ENCODE measurements at places on chromosomes 12 and 14.
A peak's percentile ranks its signal among the peaks of the same experiment; 100 is the strongest.

- no peak for DNase-seq
These were observed 13.6 kb upstream of the TAS2R14 start for GRCh38 chr12:10952645-10953044.

DNA sequence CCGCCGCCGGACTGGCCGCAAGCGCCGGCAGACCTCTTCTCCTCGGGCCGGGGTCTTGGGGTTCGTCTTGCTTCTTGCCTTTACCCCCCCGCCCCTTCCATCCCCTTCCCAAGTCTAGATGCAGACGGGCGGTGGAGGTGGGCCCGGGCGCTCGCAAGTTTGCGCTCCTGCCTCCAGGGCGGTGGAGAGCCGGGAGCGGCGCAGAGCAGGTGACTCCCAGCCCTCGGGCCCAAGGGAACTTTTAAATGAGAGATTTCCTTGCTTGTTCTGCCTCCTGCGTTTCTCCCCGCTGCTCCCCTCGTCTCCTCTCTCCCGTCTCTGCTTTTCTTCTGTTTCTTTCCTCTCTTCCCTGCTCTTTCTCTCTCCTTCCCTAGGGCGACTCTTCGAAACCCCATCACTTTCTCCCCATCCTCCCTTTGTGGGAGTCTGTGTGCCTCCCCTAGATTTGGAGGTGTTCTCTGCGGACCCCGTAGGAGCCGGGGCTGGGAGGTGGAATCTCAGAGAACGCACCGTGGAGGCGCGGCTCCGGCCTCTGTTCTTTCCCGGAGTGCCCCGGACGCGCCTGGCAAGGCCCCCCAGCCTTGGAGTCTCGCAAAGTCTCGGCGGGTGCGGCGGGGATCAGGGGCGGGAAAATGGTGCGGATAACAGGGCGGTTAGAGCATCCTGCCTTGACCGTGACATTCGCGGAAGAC lies 114.7 kb upstream of the MYL2 start:
- no peak for DNase-seq

DNA sequence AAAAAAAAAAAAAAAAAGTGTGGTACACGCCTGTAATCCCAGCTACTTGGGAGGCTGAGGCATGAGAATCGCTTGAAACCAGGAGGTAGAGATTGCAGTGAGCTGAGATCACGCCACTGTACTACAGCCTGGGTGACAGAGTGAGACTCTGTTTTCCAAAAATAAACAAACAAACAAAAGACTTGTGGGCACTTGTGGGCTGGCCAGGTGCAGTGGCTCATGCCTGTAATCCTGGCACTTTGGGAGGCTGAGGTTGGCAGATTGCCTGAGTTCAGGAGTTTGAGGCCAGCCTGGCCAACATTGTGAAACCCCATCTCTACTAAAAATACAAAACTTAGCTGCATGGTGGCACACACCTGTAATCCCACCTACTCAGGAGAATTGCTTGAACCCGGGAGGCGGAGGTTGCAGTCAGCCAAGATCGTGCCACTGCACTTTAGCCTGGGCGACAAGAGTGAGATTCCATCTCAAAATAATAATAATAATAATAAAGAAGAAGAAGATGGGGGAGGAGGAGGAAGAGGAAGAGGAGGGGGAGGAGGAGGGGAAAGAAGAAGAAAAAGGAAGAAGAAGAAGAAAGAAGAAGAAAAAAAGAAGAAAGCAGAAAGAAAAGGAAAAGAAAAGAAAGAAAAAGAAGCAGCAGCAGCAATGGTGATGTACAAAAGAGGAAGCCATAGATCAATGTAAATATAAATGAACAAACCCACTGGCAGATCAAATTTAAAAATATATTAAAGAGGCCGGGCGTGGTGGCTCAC lies 27.9 kb upstream of the CCNT1 start:
- no peak for DNase-seq

DNA sequence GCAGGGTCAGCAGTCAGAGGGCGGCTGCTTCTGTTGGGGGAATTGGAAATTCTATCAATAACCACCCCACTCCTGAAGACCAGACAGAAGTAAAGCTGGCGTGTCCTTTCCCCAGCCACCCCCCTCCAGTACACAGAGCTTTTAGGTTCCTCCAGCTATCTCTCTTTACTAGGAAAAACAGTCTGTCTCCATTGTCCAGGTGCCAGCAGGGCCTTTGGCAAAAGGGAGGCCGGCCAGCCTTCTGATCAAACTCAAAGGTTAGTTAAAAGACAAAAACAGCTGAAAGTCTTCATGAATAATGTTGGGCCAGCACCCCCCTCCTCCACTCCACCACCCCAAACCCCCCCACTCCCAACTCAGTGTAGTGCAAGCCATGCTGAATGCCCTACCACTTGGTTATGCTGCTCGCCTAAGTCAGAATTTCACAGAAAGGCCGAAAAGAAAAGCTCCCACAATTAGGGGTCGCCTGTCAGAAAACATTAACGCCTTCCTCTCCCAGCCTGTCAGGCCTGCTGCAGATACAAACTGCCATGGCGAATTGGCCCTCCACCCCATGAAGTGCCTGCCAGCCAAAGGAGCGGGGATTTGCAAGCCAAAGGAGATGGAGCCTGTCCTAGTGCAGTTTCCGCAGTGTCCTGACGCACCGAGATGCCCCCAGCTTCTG lies 8.9 kb downstream of the ASCL1 start:
- DNase-seq, result no peak

DNA sequence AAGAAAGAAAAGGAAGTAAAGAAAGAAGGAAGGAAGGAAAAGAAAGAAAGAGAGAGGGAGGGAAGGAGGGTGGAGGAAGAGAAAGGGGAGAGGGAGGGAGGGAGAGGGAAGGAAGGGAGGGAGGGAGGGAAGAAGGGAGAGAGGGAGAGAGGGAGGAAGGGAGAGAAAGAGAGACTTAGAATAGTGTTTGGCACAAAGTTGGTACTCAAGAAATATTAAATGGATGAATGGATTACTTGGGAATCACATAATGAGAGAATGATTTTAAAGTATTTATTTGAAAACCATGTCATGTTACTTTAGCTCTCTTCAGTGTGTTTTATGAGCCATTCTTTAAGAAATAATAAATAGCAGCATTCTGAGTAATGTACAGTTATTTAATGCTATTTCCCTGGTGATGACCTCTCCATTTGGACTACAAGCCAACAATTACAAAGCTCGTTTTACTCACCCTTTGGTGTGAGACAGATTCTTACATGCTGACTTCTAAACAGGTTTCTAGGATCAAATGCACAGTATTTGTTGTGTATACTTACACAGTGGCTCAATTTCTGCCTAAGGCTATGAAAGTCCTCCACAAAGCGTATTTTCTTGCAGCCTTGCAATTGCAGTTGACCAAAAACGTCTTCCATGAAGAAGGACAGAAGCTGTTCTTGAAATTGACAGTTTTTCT lies 861 bp downstream of the IL26 start:
- no peak for DNase-seq

DNA sequence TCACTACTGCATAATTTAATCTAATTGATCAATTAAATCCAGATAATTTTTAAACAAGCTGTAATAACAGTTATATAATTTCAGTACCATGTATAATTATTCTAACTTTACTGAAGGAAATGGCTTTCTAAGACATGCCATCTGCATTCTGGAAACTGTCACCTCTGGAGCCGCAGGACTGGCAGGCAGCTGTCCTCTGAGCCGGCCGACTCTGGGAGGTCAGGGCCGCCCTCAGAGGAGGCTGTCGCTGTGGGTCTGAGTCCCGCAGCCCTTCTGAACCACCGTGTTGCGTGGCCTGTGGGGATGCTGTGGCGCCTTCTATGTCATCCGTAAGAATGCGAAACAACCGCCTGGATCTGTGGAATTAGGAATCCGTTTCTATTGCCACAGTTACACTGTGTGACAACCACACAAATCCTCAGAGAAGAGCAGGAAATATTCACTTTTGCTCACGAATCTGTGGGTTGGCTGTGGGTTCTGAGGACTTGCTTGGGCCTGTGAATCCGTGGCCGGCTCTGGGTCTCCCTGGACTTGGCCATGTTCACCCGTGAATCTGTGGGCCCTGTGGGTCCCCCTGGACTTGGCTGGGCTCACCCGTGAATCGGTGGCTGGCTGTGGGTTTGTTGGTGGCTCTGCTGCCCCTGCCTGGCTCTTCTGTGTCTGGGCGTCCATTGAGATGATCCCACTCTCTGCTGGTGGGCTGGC lies 17.2 kb upstream of the GALNT9 start:
- no peak for DNase-seq

- DNase-seq, result peak; percentile 1
These were observed 118.7 kb downstream of the KSR2 start for GRCh38 chr12:117850048-117850447.

DNA sequence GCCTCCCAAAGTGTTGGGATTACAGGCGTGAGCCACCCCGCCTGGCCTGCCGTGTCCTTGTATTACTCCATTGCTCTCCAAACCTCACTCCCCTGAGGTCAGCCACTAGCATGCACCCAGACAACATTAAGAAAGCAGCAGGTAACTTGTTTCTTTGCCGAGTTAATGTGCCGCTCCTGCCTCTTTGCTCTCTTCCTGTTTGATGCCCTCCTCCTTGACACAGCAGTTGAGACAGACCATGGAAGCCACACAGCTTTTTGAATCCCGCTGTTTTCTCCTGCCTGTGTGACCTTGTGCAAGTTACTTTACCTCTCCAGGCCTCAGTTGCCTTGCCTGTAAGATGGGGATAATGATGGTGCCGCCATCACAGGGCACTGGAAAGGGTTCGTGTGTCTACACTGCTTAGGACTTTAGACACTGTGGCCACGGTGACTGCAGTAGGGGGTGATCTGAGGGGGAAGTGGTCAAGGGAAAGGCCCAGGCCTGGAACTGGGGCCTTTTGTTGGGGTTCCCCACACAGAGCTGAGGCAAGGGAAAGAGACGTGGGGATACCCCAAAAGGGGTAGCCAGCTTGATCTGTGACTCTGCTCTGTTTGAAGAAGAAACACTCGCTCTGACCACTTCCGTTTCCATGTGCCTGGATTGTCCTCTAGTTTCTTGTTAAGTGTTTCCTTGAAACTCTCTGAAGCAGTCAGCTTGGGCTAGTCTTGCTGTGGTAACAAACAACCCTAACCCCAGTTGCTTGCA lies 69.3 kb downstream of the RIN3 start:
- DNase-seq, result no peak

GRCh38 chr12:98532687-98533304 lies 17.4 kb downstream of the TMPO start:
- peak; percentile 75 for DNase-seq

- no peak for DNase-seq
These were observed 46.9 kb downstream of the ZDHHC17 start for GRCh38 chr12:76810671-76811419.

DNA sequence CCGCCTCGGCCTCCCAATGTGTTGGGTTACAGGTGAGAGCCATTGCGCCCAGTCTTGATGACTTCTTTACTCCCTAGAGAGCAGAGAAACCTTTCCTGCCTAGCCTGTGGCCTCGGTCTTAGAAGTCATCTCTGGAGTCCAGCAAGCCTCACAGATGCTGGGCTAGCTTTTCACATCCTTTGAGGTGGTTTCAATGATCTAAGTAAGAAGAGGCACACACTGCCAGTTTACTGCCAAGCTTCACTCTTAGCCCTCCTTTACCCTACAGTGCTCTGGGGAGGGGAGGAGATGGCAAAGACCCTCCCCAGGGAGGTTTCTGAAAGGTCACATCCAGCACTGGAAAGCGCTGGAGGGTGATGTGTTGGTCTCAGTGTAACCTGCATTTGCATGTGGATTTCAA lies 304.8 kb downstream of the PCNX1 start:
- no peak for DNase-seq

DNA sequence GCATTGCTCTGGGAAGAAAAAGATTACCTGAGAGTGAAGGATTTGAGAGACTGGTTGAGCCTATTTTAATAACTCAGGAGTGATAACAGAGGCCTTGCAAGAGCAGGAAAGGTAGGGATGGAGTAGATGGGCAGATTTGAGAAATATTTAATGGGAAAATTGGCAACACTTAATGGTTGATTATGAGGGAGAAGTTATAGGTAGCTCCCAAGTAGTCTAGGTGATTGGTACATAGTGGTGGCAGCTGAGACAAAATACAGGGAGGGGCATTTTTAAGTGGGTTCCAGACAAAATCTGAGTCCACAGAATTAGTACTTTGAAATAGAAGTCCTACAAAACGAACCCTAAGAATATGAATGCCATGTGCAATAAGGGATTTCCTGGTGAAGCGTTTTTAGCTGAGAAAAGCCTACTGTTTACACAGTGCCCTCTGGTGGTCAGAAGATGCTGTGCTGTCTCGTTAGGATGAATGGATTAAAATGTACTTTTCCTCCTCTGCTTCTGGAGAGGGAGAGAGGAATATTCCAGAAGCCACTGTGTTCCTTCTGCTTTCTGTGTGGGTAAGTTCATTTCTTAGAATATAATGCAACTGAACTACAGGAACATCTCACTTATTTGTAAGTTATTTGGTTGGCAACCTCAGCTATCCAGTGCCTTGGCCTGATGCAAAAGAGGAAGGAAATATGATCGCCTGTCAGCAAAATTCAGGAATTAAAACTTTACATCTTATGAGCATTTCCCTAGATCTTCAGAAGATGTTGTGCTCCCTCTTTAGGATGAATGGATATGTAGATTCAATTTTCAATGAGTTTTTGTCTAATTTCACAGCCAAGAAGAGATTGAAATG lies 6.5 kb downstream of the ZBTB1 start:
- peak; percentile 69 for DNase-seq

Data from AML-193 (cell line).